ENCODE measurements at places on chromosomes 11 and 22. TPM values are rescaled to one million over a fixed set of nuclear protein-coding genes. Genes with fewer than 3 reads are reported as not detected.
A peak's percentile ranks its signal among the peaks of the same experiment; 100 is the strongest.

DNA sequence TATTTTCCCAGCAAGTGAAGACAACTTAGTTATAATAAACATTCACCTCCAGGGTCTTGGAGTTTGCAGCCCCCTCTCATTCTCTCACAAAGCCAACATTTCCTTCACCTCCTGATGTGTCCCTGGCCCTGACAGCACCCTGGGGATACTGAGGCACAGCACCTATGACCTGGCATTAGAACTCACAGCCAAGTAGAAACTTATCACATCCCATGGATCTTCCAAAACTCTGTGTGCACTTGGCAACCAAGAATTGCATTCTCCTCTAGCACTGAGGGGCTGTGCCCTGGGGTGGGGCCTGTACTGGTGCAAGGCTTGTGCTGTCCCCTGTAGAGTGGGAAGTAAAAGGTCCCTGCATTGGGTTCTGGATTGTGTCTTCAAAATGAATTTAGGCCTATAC, 116.7 kb upstream of the IGLL5 start:
- no peak for DNase-seq

DNA sequence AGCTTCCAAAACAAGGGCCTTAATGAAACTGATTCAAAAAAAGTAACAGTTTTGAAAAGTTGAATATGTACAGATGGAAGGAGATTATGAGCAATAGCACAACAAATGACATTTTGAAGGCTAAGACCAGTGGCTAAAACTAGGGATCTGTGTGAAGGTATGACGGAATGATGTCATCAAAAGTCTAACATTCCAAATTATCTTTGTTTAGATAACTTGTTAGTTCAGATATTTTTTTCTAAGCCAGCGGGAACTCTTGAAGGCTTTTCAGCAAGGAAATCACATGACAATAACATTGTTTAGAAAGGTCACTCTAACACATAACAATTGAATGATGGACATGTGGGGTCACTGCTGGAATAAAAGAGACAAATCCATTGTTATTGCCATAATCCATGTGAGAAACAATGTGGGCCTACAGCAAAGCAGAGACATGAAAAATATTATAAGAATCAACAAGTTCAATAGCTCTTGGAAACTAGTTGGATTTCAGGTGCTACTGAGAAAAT, 260.5 kb downstream of the CASP12 start:
- no peak for DNase-seq

DNA sequence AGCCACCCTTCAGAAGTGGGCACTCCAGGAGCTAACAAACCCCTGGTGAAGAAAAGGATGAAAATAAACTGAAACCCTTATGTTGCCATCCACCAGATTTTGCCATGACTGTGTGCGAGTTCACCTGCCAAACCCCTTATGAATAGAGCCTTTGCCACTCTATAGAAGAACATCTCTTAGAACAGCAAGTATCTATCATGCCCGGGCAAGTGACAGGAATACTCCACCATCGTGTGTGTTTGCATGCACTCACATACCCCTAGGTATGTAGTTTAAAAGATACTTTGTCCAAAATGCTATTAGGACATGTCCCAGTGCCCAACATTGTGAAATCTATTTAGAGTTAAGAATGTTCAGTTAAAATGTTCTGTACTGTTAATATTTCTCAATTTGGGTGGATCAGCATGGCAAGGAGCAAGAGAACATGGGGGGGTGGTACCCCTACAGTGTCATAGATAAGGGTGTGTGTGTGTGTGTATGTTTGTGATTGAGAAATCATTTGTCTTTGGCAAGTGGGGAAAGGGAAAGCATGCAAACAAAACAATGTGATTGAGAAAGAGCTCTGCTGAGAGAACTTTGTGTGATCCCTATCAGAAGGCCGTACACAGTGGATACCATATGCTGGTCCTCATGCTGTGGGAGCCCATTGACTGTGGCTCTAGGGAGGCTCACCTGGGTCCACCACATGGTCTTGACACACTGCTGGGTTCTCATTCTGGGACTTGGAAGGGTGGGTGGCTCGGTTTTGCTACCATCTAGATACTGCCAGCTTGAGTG, 94.9 kb downstream of the ZBTB16 start:
- DNase-seq, result peak; percentile 78

DNA sequence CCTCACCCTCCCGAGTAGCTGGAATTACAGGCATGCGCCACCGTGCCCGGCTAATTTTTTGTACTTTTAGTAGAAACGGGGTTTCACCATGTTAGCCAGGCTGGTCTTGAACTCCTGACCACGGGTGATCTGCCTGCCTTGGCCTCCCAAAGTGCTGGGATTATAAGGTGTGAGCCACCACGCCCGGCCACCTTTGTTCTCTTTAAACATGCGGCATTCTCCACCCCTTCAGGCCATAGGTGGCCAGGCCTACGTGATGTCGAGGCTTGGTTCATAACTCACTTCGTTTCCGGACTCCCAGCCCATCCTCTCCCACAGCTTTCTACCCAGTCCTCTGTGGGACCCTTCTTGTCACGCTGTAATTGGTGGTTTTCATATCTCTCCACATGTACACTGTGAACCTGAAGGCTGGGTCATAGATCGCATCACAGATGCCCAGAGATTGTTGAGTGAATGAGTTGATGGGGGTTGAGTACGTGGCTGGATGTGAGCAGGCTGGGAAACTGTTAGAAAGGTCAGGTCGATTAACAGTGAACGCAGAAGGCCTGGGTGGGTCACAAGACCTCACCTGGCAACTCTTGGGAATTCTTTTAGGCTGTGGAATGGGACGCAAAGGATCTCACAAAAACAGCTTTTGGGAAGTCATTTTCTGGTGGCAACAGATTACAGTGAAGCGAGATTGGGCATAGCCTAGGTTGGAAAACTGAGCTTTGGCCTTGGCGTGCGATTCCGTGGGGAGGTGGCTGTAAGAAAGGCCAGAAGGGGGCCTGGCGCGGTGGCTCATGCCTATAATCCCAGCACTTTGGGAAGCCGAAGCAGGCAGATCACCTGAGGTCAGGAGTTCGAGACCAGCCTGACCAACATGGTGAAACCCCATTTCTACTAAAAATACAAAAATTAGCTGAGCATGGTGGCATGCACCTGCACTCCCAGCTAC, 44.5 kb downstream of the ST14 start:
- no peak for DNase-seq

GRCh38 chr11:61904539-61905048, 12.8 kb downstream of the RAB3IL1 start:
- DNase-seq, result peak; percentile 85

GRCh38 chr11:66264914-66265313, 3.5 kb upstream of the RAB1B start:
- no peak for DNase-seq

- no peak for DNase-seq
These were observed 109.8 kb downstream of the ATXN10 start for GRCh38 chr22:45781459-45781858.

MPZL3 gene
- polyA plus RNA-seq, result 8.6 TPM

- no peak for DNase-seq
These were observed 4.9 kb upstream of the TMEM132A start for GRCh38 chr11:60919320-60919719.

UBQLNL gene
- polyA plus RNA-seq, result 1.2 TPM

KCTD14 gene
- polyA plus RNA-seq, result 8.9 TPM

H19 gene
- 774 TPM for polyA plus RNA-seq

CDC45 gene
- 16.8 TPM for polyA plus RNA-seq

HIC2 gene
- polyA plus RNA-seq, result 8.6 TPM
